Stimulated activated CD4-positive, alpha-beta T cell treated with anti-CD3 and anti-CD28 coated beads, Interleukin-15, amount 100 ng/mL, for 24 hours (primary cell): ENCODE measurements at places on chromosomes 11 and 22.

DNA sequence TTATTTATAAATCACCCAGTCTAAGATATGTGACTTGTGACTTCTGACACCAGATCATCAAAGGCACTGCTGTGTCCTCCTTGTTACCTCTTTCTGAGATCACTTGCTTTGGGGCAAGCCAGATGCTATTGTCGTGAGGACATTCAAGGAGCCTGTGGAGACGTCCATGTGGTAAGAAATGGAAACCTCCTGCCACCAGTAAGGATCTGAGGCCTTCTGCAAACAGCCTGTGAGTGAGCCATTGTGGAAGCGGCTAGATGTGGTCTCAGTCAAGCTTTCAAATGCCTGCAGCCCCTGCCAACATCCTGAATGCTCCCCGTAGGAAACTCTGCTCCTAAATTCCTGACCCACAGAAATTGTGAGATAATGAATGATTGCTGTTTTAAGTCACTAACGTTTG, 11.7 kb upstream of the RDX start:
- no peak for DNase-seq

DNA sequence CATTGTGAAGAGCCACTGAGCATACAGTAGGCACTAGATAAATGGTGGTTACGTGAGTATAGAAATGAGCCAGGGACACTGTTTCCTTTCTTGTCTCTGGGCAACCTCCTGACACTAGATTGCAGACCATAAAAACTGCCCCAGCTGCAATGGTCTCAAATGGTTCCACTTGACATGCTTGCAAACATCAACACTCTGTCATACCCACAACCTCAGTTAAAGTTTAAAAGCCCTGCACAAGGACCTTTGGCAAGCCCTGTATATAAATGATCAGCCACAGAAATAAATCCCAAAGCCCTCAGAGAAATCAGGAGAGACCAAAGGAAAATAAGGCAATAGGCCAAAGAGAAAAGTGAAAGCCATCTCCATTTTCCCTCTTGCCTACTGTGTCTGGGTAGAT, 20.7 kb downstream of the PLEKHA7 start:
- no peak for DNase-seq

- DNase-seq, result peak; percentile 73
Observed at GRCh38 chr11:67276781-67277230, 10.5 kb downstream of the GRK2 start.

GRCh38 chr22:20591660-20592310, 84.4 kb downstream of the MED15 start:
- DNase-seq, result no peak

- peak; percentile 18 for DNase-seq
Observed at GRCh38 chr11:87421422-87421821, 383.7 kb downstream of the TMEM135 start.

- no peak for DNase-seq
Observed at GRCh38 chr22:20646415-20646814, 127.5 kb upstream of the SERPIND1 start.

GRCh38 chr22:23248583-23248982, 68.3 kb downstream of the BCR start:
- no peak for DNase-seq
